Progenitor cell of endocrine pancreas (in vitro differentiated cells): ENCODE measurements at places on chromosomes 7 and 10.

DNA sequence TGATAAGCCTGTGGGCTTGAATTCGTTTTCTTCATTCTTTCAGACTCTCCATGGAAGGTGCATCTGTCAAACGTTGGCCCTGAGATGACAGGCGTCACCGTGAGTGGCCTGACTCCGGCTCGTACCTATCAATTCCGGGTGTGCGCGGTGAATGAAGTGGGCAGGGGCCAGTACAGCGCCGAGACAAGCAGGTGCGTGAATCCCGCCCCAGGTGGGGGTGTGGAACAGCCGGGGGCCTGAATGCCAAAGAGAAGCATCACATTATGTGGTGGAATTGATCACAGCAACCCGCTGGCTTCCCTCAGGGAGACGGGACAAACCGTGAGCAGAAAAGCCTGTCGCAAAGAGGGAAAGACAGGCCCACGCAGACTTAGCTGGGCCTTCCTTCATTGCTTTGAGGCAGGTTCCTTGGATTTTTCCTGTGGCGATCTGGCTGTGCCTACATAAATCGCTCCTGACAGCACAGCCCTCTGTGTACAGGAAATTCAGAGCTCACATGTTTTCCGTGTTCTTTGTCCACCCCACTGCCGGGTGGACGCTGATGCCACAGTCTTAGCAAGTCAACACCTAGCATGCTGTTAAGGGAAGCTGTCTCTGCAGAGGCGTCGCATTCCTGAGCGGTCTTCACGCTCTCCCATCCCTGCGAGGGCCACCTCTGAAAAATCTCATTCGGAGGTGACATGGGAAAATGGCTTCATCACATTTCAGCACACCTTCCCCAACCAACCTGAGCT is 671.0 kb upstream of the FOXK1 start:
- no peak for DNase-seq

DNA sequence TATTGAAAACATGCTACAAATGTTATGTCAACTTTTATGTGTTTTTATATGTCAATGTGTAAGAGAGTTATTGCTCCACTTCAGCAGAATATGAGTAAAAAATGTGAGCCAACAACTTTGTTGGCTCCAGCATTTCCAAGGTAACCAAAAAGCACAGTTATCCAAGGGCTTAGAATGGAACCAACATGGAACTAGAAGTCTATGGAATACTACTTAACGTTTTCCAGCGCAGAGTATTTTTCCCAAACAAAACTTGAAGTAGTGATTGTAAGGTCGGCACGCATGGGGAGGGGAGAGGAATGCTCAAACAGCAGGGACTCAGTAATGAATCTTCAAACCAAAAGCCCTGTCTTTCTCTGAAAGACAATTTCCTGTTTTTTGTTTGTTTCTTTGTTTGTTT is 45.0 kb upstream of the TSPAN13 start:
- no peak for DNase-seq

DNA sequence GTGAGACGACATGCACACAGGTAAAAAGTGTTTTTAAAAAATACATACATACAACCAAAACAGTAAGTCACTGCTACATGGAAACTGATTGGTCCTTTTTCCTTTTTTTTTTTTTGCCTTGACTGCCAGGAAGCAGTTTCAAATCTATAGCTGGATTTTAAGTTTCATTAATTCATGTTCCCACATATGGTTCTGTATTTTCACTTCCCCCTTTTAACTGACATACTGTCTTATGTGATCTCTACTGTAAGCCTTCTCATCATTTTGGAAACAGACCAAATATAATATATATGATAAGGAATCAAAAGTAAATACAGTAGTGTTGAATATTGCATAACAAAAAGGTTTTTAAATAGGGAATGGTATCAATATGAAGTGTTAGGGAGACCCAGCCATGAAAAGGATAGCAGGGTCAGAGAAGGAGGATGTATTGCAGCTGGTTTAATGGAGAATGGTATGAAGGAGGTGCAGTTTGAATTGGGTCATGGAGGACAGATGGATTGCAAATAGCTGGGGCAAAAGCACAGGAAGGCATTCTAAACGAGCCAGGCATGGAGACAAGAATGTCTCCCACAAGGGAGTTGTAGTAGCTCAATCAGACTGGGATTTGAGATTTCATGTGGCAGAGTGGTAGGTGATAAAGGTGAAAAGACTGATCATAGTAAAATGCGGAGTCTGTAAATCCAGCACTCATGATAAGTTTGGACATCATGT is 5.4 kb downstream of the CAV1 start:
- DNase-seq = no peak

DNA sequence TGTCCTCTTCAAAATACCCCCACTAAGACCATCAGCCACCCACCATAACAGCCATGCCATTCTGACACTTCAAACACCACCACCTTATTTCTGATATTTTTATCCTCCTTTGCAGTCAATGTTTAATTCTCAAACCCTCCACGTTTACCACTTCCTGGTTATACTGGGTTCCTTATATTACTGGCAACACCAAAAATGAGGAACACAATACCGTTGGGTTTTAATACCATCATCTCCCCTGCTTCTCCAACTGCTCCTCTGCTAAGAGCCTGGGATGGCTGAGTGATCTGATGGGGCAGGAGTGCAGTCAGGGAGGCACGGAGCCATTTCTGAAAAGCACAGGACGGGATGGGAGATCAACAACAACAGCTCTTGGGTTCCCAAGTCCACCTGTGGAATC is 140.5 kb downstream of the CHCHD3 start:
- DNase-seq = no peak

DNA sequence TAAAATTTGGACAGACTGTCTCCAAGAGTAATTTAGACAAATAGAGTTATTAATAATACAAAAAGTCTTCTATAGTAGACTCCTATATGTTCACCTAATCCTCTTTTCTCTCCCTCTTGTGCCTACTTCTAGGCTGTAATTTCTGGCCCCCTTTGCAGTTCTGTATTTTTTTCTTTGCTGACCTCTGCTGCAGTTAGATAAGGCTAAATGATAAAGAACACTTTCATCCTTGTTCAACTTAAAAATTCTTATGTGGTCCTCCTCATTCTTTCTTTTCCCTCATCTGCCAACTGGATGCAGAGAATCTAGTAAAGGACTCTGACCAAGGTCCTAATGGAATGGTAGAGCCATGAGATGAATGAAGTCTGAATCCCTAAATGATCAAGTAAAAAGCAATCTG is 20.1 kb downstream of the GLCCI1 start:
- DNase-seq = no peak

GRCh38 chr10:75548356-75548755 is 116.9 kb downstream of the LRMDA start:
- no peak for DNase-seq

- no peak for DNase-seq
Observed at GRCh38 chr7:49791088-49791741, 17.8 kb downstream of the VWC2 start.

DNA sequence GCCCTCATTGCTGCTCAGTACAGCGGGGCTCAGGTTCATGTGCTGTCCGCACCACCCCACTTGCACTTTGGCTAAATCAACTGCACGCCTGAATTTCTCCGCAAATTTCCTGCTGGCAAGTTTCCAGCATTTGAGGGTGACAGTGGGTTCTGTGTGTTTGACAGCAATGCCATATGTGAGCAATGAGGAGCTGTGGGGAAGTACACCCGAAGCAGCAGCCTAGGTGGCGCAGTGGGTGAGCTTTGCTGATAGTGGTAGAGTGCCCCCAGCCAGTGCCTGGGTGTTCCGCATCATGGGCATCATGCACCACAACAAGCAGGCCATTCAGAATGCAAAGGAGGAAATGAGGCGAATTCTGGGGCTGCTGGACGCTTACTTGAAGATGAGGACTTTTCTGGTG is 103.9 kb upstream of the POT1 start:
- DNase-seq = no peak

DNA sequence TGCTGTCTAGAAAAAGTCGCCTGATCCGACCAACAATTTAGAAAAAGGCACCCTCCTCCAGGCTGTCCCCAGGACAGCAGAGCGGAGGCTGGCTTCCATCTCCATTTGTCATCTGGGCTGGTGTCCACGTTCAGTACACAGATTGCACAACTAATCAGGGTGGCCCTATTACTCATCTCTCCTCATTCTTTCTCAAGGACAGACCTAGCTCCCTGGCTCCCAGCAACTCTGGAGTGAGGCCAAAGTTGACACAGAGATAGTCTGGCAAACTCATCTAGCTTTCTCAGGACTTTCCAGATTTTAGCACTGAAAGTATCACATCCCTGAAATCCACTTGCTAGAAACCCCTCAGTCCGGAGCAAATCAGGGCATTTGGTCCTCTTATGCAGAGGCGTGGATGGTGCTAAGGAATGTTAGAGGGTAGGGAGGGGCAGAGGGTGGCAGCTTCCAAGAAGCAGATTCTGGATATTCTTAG is 75.1 kb downstream of the DNAH11 start:
- DNase-seq = no peak

GRCh38 chr10:93220296-93221170 is 146.8 kb downstream of the CYP26A1 start:
- DNase-seq = no peak

DNA sequence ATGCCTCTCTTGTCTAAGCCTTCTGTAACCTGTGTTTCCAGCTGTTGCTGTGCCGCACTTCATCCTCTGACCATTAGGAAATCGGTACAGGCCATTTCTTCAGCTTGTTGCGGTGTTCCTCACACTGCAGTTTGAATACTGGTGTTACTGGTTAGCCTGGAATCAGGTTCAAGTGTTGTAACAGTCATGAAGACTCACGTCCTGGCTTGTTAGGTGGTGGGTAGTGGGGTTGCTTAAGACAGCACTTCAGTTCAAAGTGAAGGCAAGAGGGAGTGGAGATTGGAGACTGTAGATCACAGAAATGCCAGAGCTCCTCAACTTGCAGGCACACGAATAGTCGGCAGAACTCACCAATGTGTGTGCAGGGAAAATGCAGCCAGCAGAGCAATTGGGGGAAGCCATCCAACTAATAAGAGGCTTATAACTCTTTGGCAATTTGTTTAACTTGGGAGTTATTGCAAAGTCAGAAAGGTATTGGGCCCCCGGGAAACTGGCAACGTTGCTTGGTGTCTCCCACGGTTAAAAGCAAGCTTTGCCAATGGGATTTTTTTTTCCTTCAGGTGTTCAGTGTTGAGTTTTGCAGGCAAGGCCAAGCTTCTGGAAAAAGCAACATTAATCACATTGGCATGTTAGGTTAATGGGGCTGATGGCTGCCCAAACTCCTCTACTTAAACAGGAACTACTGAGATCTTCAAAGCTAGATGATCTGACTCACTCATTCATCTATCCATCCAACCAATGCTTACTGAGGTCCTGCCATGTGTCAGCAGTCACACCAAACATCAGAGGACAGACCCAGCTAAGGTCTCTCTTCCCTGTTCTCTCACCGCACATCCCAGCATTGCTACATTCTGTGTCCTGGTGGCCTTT is 380.9 kb downstream of the GATA3 start:
- DNase-seq = no peak

- DNase-seq = no peak
Observed at GRCh38 chr7:158374146-158374545, 213.5 kb downstream of the PTPRN2 start.

GRCh38 chr7:2436341-2437104 is 33.1 kb downstream of the CHST12 start:
- no peak for DNase-seq

DNA sequence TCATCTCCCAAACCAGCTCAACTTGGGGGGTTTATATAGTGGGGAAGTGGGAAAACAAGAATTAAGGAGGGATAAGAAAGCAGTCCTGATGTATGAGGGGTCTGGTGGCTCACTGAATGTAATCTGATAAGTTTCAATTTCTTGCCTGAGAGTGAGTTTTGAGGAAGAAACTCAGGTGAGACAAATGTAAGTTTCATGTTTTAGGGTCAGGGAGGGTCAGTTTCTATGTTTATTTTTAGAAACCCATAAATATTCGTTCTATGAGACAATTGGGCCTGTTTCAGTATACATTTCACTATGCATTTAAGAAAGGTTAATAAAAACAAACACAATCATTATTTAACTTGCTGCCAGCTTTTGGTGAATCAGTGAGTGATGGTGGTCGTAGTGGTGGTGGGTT is 128.0 kb upstream of the MBL2 start:
- DNase-seq = no peak

- no peak for DNase-seq
Observed at GRCh38 chr7:129295015-129295423, 70.2 kb downstream of the AHCYL2 start.

- no peak for DNase-seq
Observed at GRCh38 chr10:91907914-91908336, 1.4 kb downstream of the FGFBP3 start.

GRCh38 chr10:48249004-48249762 is 25.3 kb downstream of the FRMPD2 start:
- DNase-seq = no peak

DNA sequence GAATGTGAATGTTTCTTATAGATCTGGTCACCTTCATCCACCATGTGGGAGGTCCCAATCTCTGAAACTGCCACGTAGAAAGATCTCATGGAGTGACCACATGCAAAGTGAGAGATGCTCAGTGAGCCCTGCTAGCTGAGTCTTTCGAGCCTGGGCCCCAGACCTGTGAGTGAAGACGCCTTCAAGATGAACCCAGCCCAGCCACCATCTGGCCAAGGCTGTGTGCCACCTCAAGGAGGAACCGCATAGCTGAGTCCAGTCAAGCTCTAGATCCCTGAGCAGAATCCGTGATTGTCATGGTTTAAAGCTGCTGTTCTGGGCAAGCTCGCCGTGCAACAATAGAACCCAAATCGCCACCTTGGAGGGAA is 20.2 kb upstream of the PPIF start:
- no peak for DNase-seq

DNA sequence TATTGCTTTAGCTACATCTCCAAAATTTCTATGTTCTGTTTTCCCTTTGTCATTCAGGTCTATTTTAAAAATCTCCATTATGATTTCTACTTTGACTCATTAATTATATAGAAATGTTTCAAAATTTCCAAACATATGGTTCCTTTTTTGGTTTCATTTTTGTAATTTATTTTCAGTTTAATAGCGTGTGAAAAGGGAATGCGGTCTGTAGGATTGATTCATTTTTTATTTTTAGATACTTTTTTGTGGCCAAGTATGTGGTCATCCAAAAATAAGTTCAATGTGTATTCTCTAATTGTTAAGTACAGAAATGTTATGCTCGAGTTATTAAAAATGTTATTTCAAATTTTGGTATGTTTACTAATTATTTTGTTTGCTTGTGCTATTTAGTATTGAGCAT is 72.5 kb upstream of the ANKRD1 start:
- no peak for DNase-seq

DNA sequence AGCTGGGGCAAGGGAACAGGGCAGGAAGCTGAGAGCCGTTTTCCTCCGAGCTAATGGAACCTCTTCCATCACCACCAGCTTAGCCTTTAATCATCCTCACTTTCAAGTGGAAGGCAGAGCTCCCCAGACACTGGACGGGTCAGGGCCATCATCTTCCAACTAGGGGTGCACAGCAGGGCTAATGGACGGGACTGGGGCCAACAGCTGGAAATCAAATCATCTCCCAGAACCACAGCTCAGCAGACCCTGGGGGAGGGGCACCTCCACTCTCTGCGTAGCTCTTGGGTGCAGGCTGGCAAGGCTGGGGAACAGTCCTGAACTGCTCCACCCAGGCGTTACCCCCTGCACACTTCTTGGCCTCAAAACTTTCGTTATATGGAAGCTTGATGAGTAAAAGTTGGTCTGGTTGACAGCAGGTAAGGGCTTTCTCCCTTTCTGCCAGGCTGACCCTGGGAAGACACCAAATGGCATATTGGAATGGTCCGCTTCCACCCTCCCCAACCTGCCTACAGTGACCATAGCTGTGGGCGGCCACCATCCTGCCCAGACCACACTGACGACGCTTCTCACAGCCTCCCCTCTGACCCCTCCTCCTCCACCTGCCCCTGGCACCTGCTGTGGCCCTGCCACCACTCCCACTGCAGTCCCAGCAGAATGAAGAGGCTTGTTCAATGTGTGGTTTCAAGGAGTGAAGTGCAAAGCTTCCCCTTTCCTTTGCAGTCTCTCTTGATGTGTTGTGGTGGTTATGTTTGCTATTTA is 51.7 kb upstream of the RET start:
- DNase-seq = no peak
